ENCODE measurements at places on chromosomes 1 and 21.

GRCh38 chr1:218917656-218918055 lies 256.0 kb upstream of the LYPLAL1 start:
- no peak for DNase-seq

DNA sequence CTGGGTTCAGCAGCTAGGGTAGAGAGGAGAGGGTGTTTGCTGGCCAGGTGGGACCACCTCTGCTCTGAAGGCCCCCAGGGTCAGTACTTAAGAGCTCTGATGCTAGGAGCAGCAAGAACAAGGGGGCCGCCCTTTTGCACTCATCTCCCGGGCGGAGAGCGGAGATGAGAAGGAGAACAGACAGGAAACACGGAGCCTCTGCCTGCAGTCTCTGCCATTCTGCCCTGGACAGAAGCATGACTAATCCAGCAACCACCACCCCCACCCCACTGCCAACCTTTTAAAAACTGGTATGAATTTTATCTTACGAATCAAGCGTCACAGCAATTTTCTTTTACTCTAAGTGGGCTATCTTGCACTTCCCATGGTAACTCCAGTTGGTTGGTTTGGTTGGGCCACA lies 34.5 kb downstream of the PARP1 start:
- DNase-seq = no peak

- DNase-seq = no peak
Observed at GRCh38 chr1:1441002-1441888, 5.8 kb downstream of the VWA1 start.

DNA sequence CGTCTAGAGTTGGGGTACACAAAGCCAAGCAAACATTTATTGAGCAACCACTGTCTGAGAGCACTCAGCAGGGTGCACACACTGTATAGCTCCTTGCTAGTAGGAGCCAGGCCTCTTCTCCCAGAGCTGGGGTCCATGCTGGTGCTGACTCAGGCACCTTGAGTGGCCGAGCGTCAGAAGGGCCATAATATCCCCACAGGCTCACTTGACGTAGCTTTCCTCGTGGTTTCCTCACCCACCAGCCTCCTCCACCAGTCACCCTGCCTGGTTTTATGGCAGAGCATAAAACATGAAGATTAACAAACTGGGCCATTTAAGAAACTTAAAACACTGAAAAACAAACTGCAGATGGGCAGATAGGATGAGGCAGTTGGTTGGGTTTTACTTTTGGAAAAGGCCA lies 361.5 kb downstream of the HHAT start:
- no peak for DNase-seq

- DNase-seq = peak; percentile 90
Observed at GRCh38 chr1:39398278-39399021, 93.0 kb upstream of the BMP8A start.

DNA sequence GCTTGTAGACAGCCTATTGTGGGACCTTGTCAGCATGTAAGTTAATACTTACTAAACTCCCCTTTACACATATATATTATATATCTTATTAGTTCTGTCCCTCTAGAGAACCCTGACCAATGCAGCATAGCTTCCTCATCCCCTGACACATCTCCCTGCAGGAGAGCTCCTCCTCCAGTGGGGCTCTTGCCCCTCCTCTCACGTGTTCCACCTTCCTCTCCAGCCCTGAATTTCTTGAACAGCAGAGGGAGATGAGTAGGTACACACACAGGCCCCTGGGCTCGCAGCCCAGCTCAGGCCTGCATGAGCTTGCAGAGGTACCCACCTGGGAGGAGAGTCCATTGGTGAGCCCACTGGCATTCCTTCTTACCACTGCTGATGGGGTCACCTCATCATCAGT lies 27.3 kb upstream of the GOLT1A start:
- no peak for DNase-seq

DNA sequence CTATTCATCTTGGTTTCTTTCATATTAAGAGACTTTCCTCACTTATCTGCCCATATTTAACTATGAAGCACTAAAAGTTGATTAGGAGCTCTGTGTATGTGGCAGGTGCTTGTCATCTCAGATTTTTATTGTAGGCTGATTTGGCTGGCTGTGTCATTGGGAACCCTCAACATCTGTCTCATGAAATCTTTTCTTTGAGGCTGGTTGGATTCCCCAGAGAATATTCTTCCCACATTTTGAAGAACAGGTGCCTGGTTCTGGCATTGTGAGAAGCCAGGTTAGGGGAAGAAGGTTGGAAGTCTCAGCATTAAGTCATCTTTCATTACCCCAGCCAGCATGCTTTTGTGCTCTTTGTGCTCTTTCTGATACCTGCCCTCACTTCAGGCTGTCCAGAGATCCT lies 37.1 kb downstream of the EEIG2 start:
- no peak for DNase-seq

- DNase-seq = no peak
Observed at GRCh38 chr1:164560121-164560541, 1.1 kb downstream of the PBX1 start.

DNA sequence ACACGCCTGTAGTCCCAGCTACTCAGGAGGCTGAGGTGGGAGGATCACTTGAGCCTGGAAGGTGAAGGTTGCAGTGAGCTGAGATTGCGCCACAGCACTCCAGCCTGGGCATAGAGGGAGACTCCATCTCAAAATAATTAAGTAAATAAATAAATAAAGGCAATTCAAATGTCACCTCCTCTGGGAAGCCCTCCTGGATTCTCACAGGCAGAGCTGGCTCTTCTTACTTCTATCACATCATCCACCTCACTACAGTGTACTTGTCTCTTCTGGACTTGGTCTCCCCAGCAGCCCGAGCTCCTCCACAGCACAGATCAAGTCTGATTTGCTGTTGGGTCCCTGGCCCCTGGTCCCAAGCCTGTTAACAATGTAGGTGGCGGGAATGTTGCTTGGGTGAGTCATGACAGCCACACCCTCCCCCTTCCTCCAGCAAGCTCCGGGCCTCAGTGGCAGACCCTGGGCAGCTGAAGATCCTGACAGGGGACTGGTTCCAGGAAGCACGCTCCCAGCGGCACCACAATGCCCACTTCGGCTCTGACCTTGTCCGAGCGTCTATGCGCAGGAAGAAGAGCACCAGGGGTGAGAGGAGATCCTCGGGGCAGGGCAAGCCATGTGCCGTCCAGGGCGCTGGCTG lies 5.3 kb downstream of the SYTL1 start:
- no peak for DNase-seq

- DNase-seq = no peak
Observed at GRCh38 chr1:174809755-174810280, 189.9 kb upstream of the CACYBP start.

DNA sequence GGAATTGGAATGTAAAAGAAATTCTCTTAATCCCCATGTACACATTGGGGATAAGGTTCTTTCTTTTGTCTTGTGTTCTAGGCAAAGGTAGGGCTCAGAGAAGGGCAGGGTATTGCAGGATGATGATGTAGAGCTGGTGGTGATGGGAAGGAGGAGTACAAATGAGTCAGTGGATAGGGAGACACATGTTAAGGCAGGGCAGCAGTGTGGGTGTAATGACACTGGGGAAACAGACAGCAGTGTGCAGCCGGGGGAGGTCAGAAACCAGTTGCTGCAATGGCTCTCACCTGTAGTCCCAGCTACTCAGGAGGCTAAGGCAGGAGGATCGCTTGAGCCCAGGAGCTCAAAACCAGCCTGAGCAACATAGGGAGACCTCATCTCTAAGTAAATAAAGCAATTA lies 5.1 kb downstream of the NLRP3 start:
- no peak for DNase-seq

DNA sequence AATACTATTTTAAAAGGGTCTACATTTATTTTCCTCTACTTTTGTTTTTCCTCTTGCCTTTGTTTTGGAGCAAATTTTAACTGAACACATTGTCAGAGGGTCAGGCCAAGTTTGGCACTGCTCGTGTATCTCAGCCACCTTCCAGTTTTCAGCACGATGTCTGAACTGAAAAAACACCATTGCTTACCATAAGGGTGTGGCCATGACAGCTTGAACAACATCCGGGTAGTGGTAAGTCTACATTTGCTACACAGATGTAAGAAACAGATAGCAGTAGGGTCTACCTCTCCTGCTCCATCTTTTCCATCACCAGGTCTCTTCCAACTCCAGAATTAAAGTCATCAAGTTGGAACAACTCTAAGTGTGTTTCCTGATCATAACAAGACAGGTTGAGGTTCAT lies 4.2 kb downstream of the HIVEP3 start:
- DNase-seq = no peak

GRCh38 chr1:203305809-203306088 lies 430 bp downstream of the BTG2 start:
- no peak for DNase-seq
